ENCODE measurements at places on chromosomes 11 and 22.

- ATAC-seq, result no peak
These were observed 41.9 kb downstream of the MYEOV start for GRCh38 chr11:69335781-69336405.

DNA sequence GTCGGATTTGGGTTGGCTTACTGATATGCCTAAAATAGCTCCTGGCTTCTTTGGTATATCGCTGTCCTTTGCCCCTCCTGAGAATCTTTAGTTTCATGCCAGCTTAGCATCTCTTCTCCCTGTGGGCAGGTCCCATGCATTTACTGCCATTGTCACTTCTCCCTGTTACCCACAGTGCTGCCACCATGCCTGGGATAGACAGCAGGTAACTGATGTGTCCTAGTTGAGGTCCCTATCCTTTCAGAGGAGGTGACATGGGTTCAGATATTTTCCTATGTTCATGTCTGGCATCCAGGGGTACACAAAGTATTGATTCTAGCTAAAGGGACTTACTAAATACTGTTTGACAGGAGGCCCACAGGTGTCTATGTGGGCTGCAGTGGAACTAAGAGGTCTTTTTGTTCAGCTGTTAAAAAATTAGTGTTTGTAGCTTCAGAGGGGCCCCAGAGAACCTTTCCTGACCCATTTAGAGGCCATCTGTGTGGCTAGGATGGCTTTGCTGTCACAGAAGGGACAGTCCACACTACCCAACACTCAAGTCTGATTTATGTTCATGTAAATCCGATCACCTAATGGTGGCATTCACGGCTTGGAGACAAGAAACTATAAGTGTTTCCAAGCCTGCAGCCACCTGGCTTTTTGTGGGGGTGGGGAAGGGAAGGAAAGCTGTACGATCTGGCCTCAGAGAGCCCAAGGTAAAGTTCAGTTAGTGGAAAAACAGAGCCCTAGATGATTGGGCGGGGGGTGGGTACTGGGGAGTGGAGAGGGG lies 8.5 kb downstream of the TIMP3 start:
- ATAC-seq, result no peak

- no peak for ATAC-seq
These were observed 62.8 kb upstream of the PRR5 start for GRCh38 chr22:44638971-44639760.

- no peak for ATAC-seq
These were observed 11.6 kb downstream of the NEAT1 start for GRCh38 chr11:65434057-65434666.

DNA sequence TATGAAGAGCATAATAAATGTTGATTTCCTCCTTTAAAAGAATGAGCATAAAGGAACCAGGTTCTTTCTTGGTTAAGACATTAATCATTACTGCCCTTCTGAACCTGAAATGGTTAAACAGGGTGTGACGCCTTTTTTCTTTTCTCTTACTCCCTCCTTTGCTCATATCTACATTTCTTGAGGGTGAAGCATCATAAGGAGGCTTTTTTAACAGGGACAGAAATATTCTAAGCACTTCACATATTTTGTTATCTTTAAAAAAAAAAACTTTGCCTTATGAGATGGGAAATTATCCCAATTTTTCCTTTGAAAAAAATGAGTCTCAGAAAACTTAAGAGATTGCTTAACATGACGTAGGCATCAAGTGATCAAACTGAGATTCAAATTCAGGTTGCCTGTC lies 1036.3 kb upstream of the TENM4 start:
- ATAC-seq, result no peak

DNA sequence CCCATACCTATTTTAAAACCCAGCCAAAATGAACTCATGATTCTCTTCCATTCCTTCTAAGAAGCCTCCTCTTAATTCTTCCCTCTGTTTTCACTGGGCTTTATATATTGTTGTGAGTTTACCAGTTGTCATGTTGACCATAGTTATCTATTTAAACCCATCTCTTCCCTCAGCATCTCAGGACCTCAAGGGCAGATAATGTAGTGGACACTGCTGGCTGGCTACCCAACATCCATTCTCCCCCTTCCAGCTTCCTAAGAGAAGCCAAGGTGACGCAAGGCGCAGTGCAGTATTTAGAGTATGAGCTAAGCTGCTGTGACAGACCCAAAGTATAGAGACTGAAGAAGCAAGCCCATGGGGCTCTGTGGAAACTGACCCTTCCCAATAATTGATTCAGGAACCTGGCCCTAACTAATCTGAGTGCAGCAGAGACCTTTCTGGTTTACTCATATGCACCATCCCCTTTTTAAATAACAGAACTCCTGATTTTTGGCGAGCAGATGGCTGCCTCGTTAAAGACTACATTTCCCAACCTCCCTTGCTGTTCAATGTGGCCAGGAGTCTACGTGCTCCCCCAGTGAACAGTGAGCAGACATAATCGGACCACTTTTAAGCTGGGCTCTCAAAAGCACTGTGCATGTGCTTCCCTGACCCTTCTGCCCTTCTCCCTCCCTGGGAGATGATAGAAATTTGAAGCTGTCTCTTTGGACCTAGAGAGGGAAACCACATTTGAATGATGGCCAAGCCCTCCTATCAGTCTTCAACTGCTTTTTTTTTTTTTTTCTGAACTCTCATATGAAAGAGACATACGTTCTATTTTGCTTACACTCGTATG lies 28.1 kb upstream of the CREB3L1 start:
- ATAC-seq, result no peak

GRCh38 chr11:3163241-3163981 lies 1.7 kb downstream of the OSBPL5 start:
- no peak for ATAC-seq

GRCh38 chr22:50713008-50713385 lies 25.0 kb upstream of the ACR start:
- no peak for ATAC-seq

DNA sequence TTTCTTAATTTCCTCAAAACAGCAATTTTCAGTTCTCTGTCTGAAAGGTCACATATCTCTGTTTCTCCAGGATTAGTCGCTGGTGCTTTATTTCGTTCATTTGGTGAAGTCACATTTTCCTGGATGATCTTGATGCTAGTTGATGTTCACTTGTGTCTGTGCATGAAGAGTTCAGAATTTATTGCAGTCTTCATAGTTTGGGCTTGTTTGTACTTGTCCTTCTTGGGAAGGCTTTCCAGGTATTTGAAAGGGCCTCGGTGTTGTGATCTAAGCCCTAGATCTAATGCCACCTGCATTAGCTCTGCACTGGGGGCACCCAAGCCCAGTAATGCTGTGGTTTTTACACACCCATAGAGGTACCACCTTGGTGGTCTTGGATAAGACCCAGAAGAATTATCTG lies 228.9 kb downstream of the GUCY1A2 start:
- no peak for ATAC-seq

DNA sequence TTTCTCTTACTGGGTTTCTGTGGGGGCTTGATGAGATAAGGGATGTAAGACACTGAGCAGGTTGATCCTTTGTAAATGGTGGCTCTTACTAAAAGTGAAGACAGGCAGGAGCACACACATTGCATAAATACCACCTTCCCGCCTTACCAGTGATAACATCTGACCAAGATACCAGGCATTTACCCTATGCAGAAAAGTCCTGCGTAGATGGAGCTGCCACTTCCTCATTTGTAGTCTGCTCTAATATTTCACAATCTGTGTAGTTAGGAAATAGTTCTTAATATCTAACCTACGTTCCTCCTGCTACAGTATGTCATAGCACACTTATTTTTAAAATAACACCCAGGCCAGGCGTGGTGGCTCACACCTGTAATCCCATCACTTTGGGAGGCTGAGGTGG lies 23.9 kb upstream of the SWAP70 start:
- peak; percentile 92 for ATAC-seq

DNA sequence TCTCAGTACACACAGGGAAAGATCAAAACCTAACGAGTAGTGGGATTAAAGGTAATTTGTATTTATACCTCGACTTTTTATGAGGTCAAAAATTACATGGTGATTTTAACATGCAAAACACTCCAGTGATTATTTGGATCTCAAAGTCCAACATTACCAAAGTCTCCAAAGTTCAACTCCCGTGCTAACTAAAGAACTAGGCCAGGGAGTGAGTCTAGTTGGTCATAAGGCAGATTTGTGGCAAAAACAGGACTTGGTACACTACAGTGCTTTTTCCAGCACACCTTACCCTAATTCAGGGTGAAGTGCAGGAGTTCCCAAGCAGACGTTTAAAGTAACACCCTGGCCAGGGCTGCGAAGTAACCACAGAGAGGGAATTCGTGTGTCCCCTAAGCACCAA lies 1.1 kb downstream of the PUS3 start:
- no peak for ATAC-seq

DNA sequence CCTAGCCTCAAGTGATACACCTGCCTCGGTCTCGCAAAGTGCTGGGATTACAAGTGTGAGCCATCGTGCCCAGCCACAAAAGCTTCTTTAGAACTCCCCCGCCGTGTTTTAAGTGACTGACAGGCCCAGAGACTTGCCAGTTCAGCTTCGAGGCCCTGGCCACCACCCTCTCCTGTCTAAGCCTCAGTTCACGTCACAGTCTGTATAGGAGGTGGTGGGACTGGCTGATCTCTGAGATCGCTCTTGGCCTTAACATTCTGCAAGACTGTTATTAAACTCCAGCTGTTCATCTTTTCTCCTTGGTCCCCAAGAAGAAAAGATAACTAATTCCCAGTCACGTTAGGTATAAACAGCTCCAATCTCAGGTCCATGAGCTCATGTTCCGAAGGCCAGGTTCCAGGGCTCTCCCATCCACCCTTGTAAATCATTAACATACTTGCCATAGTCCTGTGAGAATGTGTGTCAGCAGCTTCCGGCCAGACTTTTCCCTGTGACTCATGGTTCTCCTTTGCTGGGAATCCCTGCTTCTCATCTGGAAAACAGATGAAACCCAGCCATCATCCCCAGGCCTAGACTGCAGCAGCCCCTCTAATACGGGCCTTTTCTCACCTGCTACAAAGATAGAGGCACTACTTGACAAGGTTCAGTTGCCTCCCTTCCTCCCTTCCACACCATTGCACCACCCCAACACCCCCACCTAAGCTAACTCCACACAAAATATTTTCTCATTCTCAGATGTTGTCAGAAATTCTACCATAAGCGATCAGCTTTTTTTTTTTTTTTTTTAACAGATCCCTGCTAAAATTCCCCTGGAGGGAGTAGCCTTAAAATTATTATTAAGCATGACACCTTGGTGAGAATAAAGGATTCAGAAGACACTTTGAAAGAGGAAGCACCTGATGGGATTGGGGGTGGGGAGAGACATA lies 5.6 kb upstream of the KIAA0930 start:
- peak; percentile 49 for ATAC-seq

DNA sequence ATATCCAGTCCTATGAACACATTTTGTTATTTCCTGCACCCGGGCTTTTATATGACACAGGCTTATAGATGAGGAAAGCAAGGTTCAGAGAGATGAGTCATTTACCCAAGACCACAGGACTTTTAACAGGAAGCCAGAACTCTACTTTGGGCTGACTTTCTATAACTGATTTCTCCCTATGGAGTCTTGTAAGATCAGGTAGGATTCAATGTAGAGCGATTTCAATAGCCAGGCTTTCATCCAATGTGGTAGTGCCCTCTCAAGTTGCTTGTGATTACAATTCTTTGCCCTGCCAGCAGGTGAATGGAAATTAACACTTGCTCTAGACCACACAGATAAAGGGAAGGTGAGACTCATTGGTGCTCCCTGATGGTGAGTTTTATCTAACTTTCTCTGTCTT lies 378.3 kb downstream of the INSC start:
- ATAC-seq, result no peak

DNA sequence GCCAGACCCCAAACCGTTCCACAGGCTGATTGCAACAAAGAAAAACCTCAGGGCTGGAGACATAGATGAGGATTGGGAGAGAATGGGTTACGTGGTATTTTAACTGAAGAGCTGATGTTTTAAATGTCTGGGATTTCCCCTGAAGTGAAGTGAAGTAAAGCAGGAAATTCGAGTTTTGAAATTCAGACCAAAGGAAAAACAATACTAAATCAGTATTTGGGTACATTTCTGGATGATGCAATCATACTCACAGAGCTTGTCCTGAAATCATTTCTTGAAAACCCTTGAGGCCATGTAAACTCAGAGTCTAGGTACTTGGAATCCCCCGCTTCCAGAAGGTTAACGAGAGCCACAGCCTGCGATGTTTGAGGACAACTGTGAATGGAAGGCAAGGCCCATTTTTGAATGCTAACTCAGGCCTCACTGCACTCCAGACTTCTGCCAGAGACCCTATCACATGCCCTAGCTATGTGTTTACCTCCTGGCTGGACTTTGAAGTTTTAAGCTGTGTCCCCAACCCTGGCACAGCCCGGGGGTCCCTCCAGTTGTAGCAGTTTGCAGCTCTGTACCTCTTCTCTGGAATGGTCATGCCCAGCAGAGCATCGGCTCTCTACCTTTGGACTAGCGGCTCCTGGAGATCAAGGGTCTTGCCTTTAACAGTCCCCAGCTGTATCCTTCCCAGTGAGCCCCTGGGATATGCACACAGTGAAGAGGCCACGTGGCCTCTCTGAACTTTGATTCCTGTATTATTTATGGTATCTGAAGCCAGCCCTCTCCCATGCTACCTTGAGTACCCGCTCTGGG lies 5.4 kb upstream of the FTH1 start:
- no peak for ATAC-seq

- peak; percentile 60 for ATAC-seq
These were observed at the start of gene TYMP for GRCh38 chr22:50529897-50530579. Gene TYMP, minus strand, starts transcription at chr22:50530012. Its CDS starts 303 bp downstream, at chr22:50529709.

GRCh38 chr22:49010070-49010863 lies 817.4 kb downstream of the BRD1 start:
- ATAC-seq, result no peak

- ATAC-seq, result no peak
These were observed 3.9 kb downstream of the BET1L start for GRCh38 chr11:203056-203944.

DNA sequence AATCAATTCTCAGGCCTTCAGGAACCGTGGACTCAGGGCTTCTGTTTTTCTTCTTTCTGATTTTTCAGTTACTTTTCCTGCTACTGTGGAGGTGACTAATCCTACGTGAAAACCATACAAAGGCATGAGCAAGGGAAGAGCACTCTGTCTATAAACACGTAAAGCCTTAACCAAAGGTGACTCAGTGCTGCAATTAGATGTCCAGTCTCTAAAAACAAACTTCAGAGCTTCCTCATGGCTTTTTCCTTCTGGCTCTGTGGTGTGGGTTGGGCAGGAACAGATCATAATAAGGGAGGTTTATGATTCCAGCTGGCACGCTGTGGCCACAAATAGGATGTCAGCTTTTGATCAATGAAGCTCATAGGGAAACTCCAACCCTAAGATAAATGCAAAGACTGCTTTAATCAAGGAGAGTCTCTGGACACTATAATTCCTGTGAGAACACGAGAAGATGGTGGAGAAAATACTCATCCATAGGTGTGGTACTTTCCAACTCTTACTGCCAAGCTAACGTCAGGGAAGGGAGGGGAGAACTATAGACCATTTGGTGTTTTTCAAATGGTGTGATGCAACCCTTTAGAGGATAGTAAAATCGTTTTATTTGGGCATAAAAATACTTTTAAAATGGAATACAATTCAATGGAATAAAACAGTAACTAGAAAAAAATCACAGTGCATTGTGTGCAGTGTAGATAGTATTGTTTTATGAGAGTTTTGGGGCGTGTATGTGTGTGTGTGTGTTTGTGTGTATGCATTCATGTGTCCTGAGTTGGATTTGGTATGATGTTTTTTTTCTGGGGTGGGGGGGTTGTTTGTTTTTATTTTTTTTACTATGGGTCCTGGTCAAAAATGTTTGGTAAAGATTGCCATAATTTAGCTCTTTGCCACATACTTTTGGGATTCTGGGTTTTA lies at the start of gene NXPE2:
TSS of gene NXPE2 (plus strand) at position 403 of the 912 bp plus-strand sequence. CDS start at position 452, 49 bp downstream.
- ATAC-seq, result no peak

All from stimulated activated memory B cell treated with anti-CD40 and anti-IgM and Interleukin-4, amounts not matched to agents 10 μg/mL and 1 μg/mL and 100 μg/mL, for 72 hours (primary cell).